ENCODE measurements at places on chromosomes 16 and 17. TPM values are rescaled to one million over a fixed set of nuclear protein-coding genes. Genes with fewer than 3 reads are reported as not detected.

The ADAMTS18 gene
- 0.65 TPM for total RNA-seq

The MT1H gene
- total RNA-seq = not detected

The UTP18 gene
- total RNA-seq = 56.3 TPM

The TBX6 gene
- total RNA-seq = 3.3 TPM

The MYH13 gene
- not detected for total RNA-seq

The KRT33B gene
- total RNA-seq = not detected

The HCRT gene
- total RNA-seq = not detected

The SOST gene
- total RNA-seq = not detected

The KRT16 gene
- total RNA-seq = 4,917 TPM

The PRAC2 gene
- not detected for total RNA-seq

The CDRT15 gene
- total RNA-seq = not detected

The PYDC1 gene
- not detected for total RNA-seq

The ACSM2A gene
- total RNA-seq = not detected

The NECAB2 gene
- 0.42 TPM for total RNA-seq

The PROCA1 gene
- total RNA-seq = 0.21 TPM

The TLCD2 gene
- total RNA-seq = 5.0 TPM

The METRNL gene
- total RNA-seq = 90.4 TPM

The MFAP4 gene
- not detected for total RNA-seq

The GAST gene
- 7.2 TPM for total RNA-seq

The P2RX1 gene
- total RNA-seq = not detected

The LGALS9B gene
- total RNA-seq = 2.5 TPM

The KCNH6 gene
- total RNA-seq = not detected

The GLYR1 gene
- total RNA-seq = 33.6 TPM

The CIBAR2 gene
- total RNA-seq = not detected

The CPNE7 gene
- total RNA-seq = 20.9 TPM

The SERPINF2 gene
- total RNA-seq = 1.6 TPM

The MYH3 gene
- total RNA-seq = 0.35 TPM

The KRT28 gene
- not detected for total RNA-seq

The OR1F1 gene
- 0.78 TPM for total RNA-seq

The PSKH1 gene
- total RNA-seq = 6.4 TPM

The TPSAB1 gene
- total RNA-seq = not detected

The UMOD gene
- total RNA-seq = not detected

The AMFR gene
- 107 TPM for total RNA-seq

The SRSF2 gene
- 301 TPM for total RNA-seq

The SAMD14 gene
- total RNA-seq = not detected

The KRTAP16-1 gene
- total RNA-seq = not detected

The FGF11 gene
- 32.1 TPM for total RNA-seq

The OR1A1 gene
- total RNA-seq = not detected

The ITGA2B gene
- total RNA-seq = 0.07 TPM

The ANKRD13B gene
- total RNA-seq = 8.6 TPM

The TBC1D3B gene
- total RNA-seq = 0.88 TPM

The CIAO2B gene
- 141 TPM for total RNA-seq

The PLLP gene
- total RNA-seq = 7.5 TPM

The CSH2 gene
- total RNA-seq = not detected

The GRAPL gene
- not detected for total RNA-seq

The SLX1A gene
- total RNA-seq = 64.8 TPM

The SULT1A4 gene
- 2.3 TPM for total RNA-seq

The ADORA2B gene
- total RNA-seq = 41.3 TPM

The TRAP1 gene
- total RNA-seq = 155 TPM

The CHST5 gene
- total RNA-seq = not detected

The KRT17 gene
- 21,525 TPM for total RNA-seq

The KRTAP2-3 gene
- total RNA-seq = 0.21 TPM

The GNG13 gene
- total RNA-seq = not detected

The WIPF2 gene
- total RNA-seq = 7.8 TPM

The MYO1C gene
- total RNA-seq = 65.6 TPM

The TENT4B gene
- 3.9 TPM for total RNA-seq
